GM12892 (cell line): ENCODE measurements at places on chromosomes 7 and 10.
A peak's percentile ranks its signal among the peaks of the same experiment; 100 is the strongest.

- DNase-seq = no peak
Observed at GRCh38 chr7:108413782-108414492, 42.3 kb downstream of the NRCAM start.

DNA sequence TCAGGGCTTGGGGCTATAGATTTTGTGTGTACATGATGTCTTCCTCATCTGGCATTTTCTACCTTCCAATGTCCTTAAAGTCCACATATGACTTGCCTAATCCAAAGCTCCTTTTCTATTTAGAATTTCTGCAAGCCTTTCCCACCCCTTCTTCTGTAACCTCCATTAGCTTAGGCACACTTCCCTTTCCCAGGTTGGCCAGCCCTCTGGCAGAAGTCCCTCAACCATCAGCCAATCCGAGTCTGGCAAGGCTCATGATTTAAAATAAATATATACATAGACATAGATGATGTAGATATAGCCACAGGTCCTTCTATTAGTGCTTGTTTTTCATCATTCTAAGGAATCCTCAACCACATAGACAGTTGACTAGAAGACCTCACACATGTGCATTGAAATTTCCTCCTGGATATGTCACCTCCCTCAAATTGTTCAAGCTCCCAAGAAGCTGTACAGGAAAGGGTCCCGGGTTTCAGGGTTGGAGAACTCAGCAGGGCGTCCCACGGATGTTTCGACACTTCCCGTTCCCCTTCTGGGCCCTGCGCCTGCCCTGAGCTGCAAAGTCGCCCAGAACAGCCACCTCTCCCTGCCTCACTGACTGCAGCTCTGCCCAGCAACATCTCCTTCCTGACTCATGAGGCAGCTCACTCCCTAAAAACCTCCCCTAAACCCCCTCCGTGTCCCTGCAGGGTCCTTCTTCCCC is 20.4 kb upstream of the PIK3AP1 start:
- no peak for DNase-seq

- DNase-seq = peak; percentile 11
Observed at GRCh38 chr7:18566829-18567228, 71.3 kb downstream of the HDAC9 start.

DNA sequence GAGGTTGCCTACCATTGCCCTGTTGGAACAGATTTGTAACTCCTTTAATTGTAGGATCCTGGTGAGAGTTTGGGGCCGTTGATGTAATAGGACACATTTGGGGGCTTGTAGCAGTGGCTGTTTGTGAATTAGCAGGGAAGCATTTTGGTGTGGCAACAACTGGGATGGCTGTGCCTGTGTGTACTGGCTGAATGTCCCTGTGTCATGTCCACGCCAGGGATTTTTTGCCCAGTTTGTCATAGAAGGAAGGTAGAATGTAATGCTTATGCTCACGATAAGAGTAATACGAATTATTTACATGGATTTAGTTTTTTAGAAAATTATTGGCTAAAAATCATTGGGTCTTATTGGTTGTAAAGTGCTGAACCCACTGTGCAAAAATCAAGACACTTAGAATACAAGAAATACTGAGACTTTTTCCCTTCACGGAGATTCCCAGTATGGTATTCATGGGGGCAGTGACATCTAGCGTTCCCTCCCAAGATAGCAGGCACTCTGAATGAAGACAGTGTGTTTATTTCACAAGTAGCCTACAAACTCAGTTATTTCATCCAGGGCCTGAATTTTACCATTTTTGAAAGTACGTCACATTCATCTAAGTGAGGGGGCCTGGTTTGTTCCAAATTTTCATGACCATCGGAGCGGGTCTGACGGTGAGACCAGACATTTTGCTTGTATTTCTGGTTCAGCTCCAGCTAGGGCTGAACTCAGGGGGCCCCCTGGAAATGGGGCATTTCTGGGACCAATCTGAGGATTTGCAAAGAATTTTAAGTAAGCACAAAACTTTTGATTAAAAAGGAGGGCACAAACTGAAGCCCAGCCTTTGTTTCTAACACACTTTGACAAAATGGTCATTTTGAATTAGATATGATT is 74.7 kb downstream of the CACNB2 start:
- no peak for DNase-seq

DNA sequence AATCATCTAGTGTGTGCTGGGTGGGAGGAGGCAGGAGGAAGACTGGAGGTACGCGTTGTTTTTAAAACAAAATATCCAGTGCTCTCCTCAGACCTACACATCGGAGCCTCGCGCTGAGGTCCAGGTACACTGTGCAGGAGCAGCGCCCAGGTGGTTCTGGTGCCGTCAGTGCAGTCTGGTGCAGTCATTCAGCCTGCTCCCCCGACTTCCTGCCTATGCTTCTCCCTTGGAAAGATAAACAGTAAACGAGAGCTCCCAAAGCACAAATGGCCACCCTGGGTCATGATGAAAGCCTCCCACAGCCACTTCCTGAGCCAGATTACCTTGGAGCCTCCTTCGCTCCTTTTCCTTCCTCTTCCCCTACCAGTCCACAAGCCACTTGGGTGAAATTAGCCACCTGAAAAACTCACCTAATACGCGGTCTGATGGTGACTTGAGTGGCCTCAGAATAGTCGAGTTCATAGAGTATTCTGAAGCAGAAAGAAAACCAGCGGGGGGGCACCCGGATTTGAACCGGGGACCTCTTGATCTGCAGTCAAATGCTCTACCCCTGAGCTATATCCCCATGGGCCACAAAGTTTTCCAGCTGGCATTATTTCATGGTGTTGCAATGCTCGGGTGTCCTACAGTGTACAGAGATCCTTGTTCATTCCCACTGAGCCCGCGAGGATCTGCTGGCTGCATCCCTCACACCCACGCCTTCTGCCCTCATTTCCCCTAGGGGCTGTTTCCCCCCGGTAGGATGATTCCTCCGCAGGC is 82.5 kb downstream of the ZNF467 start:
- no peak for DNase-seq

DNA sequence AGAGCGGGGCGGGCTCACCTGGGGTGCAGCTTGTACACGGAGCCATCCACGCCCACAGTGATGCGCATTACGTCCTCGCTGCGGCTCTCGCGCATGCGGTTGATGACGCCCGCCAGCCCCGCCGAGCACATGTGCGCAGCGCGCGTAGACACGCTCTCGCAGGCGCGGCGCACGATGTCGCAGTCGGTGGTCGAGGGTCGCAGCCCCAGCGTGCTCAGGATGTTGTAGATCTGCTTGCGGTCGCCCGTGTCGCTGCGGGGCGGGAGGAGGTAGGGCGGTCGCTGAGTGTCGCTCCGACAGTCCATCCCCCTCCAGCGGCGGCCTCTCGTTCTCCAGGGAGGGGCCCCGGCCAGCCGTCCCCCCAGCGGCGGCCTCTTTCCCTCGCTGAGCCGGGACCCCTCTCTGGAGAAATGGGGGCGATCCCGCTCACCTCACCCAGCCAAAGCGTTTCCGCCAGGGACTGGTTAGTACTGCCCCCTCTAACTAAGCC is 4.4 kb upstream of the MYL7 start:
- DNase-seq = no peak

GRCh38 chr7:101933688-101934121 is 116.3 kb downstream of the CUX1 start:
- no peak for DNase-seq

- no peak for DNase-seq
Observed at GRCh38 chr10:109895848-109896247, 27.5 kb downstream of the XPNPEP1 start.

- DNase-seq = no peak
Observed at GRCh38 chr10:113045147-113046055, 95.4 kb downstream of the TCF7L2 start.

GRCh38 chr7:116322541-116322940 is 112.2 kb downstream of the TES start:
- DNase-seq = no peak

DNA sequence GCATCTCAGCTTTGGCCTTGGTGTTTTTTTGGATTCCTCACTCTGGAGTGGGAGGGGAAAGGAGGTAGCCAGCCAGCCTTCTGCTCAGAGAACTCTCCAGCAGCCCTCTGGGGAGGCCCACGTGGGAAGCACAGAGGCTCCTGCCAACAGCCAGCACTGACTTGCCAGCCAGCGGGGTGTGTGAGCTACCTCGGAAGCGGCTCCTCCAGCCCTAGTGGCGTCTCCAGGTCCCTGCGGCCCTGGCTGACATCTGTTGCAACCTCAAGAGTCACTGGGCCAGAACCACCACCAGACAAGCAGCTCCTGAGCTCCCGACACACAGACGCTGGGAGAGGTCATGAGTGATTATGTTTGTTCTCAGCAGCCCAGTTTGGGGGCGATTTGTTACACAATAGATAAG is 180.2 kb upstream of the FZD8 start:
- DNase-seq = no peak

DNA sequence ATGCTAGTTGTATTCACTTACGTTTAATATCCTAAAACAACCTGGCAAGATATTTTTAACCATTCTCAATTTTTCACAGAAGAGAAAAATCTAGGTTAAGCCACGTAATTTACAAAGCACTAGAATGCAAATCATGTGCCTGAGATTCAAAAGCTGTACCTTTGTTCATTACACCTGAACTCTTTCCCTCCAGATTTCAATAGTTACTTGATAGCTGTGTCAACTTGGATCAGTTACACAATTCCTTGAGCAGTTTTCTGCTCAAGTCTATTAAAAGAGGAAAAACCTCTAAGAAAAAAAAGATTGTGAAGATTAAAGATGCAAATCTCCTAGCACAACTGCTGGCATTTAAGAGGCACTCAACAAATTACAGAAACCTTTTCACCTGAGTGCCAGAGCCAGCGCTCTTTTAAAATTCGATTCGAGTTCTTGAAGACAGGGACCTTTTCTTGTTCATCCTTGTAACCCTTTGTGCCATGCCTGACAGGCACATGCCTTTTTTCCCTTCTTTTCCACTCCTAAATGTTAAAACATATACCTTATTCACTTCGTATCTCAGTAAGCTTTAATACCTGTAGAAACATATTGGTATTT is 886 bp downstream of the NSUN6 start:
- DNase-seq = no peak

DNA sequence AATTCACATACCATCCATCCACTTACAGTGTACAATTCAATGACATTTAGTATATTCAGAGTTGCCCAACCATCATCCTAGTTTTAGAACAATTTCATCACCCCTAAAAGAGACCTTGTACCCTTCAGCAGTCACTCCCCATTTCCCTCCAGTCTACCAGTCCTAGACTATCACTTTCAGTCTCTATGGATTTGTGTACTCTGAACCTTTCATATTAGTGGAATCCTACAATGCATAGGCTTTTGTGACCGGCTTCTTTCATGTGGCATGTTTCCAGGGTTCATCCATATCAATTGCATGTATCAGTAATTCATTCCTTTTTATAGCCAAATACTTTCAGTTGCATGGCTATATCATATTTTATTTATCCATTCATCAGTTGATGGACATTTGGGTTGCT is 53.5 kb upstream of the SEMA3E start:
- no peak for DNase-seq

- DNase-seq = no peak
Observed at GRCh38 chr7:69738396-69738951, 140.2 kb downstream of the AUTS2 start.

GRCh38 chr10:44898665-44899064 is 12.5 kb upstream of the TMEM72 start:
- no peak for DNase-seq

GRCh38 chr7:145876376-145876775 is 240.2 kb upstream of the CNTNAP2 start:
- no peak for DNase-seq

DNA sequence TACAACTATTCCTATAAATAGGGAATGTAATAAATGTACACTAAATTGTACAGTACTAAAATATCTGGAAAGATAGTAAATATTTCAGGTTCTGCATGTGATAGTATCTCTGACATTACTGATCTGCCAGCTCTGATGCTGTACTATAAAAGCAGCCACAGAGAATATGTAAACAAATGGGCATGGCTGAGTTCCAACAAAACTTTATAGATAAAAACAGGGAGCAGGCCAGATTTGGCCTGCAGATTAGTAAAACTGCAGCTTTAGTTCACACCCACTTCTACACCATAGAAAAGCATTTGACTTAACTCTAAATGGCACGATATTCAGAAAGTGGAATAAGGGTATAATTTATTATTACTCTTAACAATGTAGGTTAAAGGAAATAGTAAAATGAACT is 18.8 kb upstream of the TLL2 start:
- DNase-seq = no peak

- DNase-seq = no peak
Observed at GRCh38 chr7:82729172-82730030, 285.8 kb upstream of the CACNA2D1 start.

- DNase-seq = no peak
Observed at GRCh38 chr7:155508376-155509358, 37.7 kb downstream of the CNPY1 start.

GRCh38 chr7:53744403-53744760 is 708.9 kb downstream of the POM121L12 start:
- no peak for DNase-seq

DNA sequence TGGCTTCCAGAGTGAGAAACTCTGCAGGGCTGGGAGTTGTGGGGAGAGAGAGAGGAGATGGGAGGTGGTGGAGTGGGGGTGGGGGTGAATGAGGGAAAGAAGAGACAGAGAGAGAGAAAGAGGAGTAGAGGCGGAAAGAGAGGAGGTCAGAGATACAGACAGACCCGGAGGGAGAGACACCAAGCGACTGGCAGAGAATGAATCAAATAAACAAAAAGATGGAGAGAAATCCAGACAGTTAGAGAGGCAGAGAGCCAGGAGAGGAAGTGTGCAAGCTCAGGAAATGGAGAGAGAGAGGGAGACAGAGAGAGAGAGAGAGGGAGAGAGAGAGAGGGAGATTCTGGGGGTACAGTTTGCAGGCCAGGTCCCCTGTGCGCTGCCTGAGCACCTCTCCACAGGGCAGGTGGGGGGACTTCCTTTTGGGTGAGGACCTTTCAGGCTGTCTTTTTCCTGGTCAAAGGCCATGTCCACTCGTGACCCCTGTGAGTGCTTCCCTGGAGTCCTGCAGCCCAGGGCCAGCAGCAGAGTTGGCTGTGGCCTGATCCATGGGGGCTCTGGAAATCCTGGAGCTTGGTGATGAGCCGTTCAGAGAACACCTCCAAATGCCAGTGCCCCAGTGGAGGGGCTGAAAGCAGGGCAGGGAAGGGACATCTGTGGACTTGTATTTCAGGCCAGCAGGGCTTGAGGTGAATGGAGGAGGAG is 25.0 kb upstream of the PCBD1 start:
- no peak for DNase-seq

DNA sequence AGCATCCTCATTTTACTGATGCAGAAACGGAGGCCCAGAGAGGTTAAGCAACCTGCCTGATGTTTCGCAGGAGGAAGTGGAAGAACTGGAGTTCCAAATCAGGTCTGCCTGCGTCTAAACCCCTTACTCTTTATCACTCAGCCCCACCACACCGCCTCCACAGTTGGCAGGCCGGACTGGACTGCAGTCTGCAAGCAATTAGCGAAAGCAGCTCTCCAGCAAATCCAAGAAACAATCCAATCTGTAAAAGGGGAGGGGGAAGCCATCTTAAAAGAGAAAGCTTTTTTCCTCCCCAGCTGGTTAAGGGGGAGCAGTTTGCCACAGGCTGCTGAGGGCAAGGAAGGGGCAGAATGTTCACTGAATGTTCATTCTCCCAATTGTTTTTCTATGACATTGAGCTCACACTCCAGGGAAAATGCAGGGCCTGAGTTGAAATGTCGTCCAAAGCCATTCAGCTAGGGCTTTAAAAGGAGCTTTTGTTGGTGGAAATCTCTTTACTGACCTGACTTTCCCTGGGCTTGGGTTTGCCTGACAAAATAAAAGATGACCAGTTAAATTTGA is 350.1 kb downstream of the RNLS start:
- no peak for DNase-seq
